ENCODE measurements at places on chromosomes 11 and 22.
A peak's percentile ranks its signal among the peaks of the same experiment; 100 is the strongest.

DNA sequence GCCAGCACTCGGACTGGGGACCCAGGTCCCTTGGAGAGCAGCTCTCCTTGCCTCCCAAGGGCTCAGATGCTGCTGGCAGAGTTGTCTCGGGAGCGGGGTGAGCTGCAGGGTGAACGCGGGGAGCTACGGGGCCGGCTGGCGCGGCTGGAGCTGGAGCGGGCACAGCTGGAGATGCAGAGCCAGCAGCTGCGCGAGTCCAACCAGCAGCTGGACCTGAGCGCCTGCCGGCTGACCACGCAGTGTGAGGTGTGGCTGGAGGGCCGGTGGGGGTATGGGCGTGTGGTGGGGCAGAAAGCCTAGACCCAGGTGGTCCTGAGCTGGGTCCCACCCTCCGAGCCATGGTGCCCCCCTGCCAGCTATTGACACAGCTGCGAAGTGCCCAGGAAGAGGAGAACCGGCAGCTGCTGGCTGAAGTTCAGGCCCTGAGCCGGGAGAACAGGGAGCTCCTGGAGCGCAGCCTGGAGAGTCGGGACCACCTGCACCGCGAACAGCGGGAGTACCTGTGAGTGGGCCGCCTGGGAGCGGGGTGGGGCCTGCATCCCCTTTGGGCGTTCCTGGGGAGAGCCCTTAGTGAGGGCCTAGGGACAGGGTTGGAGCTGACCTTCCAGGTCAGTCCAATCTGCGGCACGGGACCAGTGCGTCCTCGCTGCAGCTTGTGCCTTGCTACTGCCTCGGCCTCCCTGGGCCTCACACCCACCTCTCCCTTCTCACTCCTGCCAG lies 5.8 kb upstream of the RPS6KA4 start:
- no peak for DNase-seq

- peak; percentile 13 for DNase-seq
These were observed 28.8 kb downstream of the IGSF9B start for GRCh38 chr11:133927690-133928627.

DNA sequence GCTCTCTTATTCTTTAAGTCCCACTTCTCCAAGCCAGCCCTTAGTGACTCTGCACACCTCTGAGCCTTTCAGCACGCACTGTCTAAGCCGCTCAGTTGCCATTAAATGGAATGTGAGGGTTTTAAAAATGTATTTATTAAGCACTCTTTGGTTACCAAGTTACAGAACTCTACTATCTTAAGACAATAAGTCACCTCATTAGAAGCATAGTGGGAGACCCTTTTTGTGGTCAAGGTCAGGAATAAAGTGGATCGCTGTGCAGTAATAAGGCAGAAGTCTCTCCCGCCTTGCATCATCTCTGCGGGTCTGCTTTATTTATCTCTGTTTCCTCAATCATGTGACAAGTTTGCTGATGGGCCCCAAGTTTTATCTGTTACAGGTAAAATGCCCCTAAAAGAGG lies 11.9 kb downstream of the SLC25A18 start:
- DNase-seq = no peak

DNA sequence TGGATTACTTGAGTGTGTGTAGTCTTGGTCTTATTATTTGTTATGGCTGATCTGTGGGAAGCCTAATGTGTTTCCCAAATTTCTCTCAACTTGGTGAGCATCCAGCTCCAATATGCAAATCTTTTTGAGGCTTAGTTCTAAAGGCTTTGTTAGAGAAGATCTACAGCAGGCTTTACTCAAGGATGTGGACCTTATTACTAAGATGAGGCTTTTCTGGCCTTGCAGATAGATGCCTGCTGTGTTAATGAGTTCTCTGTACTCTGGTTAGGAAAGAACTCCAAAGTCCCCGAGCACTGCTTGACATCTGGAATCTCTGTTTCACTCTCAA lies 24.1 kb downstream of the MYEOV start:
- DNase-seq = no peak

GRCh38 chr11:62033191-62034035 lies 66.0 kb upstream of the FTH1 start:
- DNase-seq = no peak

- DNase-seq = no peak
These were observed 34.4 kb downstream of the ZNF195 start for GRCh38 chr11:3344327-3345174.

DNA sequence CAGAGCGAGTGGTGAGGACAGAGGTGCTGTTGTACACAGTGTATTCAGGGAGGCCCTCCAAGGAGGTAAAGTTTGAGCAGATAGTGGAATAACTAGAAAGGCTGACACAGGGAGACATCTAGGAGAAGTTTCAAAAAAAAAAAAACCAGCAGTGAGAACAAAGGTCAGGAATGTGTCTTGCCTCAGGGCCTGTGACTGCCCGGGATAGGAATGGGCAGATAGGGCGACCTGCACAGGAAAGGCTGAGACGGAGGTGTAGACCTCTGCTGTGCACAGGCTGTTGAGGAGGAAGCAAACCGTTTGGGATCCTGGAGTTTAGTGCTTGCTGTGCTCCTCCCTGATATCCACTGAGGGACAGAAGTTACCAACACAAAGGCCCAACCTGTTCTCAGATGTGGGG lies 406.5 kb upstream of the B3GAT1 start:
- no peak for DNase-seq

DNA sequence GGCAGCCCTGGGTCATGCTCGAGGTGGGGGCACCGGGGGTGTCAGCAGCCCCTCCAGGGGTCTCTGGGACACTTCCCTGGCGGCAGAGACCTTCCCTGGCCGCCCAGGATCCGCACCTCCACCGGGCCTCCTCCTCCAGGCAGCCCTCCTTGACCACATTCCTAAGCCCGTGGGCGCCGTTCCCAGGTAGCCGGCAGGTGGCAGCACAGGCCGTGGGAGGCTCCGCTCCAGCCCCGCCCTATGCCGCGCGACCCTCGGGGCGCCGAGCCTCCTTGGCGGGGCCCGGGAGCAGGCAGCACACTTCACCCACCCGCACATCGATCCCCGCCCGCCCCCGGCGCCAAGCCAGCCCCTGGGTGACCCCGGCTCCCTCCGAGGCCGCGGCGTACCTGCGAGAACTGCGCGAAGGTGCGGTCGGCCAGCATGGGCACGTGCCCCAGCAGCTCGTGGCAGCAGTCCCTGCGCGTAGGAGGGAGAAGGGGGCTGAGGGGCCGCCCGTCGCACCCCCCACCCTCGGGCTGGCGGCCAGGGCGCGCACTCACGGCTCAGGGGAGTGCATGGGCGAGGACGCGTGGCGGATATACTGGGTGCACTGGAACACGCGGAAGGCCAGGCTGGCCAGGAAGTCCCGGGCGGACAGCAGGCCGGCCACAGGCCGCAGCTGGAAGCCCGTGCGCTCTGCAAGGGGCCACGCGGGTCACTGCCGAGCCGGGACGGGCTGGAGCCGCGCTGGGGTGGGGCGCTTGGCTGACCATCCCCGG lies 5.3 kb upstream of the INS start:
- no peak for DNase-seq

DNA sequence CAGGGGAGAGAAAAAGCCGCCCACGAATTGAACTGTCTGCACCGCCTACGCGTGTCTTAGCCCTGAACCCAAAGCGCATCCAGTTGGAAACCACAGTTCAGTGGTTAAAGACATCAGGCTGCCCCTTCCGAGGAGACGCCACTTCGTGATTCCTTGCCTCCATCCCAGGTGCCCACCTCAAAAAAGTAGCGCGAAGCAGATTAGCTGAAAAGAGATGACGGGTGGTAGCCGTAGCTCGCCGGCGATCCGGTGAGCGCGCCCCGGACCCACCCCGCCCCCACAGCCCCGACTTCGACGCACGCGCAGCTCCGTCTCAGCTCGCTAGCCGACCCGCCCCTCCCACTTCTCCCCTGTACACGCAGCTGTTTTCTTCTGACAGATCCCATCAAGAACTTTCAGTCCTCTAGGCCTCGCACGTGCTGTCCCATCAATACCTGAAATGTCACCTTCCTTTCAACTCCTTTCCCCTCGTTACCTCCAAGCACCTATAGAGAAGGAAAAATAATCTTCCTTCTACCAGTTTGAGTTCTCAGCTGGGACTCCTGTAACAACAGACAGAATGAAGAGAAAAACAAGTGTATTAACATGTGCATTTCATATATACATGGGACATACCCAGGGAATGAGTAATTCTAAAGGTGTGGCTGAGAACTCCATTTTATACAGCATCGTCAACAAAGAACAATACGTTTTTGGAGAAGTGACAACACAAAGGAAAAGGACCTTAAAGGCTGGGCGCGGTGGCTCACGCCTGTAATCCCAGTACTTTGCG lies 49.5 kb downstream of the OR4D9 start:
- peak; percentile 66 for DNase-seq

DNA sequence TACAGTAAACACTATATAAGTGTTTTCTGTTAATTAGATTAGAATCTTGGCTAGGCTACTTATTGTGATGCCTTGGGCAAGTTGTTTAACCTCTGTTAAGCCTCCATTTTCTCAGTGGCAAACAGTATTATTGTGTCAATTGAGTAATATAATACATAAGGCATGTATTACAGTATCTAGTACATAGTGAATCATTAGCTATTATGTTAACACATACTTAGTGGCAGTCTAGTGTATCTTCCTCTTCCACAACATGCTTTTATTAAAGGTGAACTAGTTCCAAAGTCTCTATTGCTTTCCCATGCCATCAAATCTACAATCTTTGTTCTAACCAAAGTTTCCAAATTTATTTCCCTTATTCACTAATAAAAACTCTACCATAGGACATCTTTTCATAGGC lies 200.9 kb downstream of the SOX6 start:
- DNase-seq = no peak

DNA sequence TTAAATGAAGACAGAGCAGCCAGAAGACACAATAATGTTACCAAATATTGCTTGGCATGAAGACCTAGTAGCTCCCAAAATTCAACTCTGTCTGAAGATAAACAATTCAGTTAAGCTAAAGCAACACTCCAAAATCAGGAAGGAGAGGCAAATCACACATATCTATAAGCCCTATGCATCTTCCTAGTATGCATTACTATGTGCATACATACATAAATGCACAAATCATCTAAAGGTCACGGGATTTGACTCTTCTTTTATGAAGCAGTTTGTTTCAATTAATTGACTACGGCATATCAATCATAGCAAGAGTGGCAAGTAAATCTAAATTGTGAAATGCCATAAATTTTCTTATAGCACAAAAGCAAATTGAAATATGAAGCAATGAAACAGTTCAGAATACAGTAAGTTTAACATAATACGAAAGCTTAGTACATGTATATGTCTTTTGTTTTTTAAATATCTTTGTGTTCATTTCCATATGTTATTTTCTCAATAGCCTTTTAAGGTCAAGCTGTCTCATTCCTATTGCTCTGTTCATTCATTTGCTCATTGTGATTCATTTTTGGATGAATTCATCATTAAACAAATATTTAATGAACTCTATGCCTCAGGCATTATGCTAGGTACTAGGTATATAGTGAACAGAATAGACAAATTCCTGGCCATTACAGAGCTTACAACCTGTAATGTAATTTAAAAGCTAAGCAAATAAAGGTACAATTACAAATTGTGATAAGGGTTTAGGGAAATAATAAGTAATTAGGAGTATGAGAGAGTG lies 540.5 kb downstream of the DLG2 start:
- DNase-seq = no peak

- no peak for DNase-seq
These were observed 12.5 kb downstream of the PATZ1 start for GRCh38 chr22:31333641-31334040.

DNA sequence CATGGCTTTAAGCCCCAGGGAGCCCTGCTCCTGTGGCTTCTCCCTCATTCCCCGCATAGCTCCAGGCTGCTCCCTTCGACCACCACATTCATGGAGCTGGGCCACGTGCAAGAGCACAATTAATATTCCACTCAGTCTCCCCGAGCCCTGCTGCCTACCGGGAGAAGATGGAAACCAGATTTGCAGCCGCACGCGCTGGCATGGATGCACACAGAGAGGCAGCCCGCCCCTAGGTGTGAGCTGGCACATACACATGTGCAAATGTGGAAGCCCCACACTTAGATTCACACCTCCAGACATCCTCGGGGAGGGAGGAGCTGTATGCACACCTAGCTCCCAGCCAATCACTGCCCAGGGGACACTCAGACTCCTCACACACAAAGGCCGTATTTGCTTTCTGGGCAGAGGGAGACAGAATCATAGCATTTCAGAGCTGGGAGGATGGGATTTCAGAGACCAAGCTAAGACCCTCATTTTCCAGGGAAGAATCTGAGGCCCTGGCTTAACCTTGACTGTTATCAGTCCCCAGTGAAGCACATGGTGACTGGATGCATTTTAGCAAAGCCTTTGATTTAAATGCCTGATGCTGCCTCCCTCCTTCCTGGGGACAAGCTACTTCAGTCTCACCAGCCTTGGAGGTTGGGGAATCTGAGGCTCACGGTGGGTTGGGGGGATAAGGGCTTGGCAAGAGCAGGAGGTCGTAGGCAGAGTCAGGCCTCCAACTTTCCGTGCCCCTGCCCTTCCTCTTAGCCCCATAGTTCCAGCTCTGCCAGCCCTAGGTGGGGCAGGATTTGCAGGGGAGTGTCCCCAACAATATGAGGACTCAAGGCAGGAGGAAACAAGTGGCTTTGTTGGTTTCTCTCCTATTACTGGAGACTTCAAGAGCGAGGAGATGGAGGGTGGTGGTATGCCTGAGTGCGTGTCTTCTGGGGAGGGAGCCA lies 5.3 kb upstream of the CREB3L1 start:
- no peak for DNase-seq

- DNase-seq = no peak
These were observed 89.7 kb downstream of the ZC3H12C start for GRCh38 chr11:110182886-110183285.

- no peak for DNase-seq
These were observed 1.7 kb downstream of the RPS19BP1 start for GRCh38 chr22:39530692-39531331.

DNA sequence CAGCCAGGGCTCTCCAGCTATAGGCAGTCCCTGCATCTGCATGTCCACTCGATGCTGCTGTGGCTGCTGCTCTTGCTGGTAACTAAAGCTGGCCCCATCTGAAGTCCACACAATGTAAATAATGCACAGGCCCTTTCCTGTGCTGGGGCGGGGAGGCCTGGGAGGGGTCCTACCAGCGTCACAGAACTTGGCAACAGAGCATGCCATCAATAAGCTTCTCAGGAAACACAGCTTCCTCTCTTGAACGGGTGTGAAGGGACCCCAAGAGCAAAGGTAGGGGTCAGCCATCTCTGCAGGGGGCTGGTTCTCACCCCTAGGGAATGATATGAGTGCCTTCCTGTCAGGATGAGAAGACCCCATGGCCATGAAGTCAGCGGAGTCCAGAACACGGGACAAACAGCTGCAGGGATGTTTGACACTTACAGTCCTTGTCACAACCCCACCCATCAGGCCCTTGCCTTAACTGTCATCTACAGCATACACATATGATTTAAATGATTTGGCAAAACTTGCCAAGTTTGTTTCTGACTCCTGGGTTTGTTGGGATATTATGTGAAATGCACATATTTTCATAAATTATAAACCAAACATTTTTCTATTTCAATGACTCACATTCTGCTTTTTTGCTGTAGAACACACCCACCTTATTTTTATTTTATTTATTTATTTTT lies 39.1 kb upstream of the LYVE1 start:
- DNase-seq = no peak

GRCh38 chr11:71062199-71062598 lies 190.2 kb downstream of the SHANK2 start:
- DNase-seq = no peak

GRCh38 chr11:122711831-122712381 lies 56.4 kb downstream of the UBASH3B start:
- peak; percentile 16 for DNase-seq

- no peak for DNase-seq
These were observed 924.9 kb downstream of the TBC1D22A start for GRCh38 chr22:47687346-47687655.

- no peak for DNase-seq
These were observed 621 bp downstream of the SGSM1 start for GRCh38 chr22:24806663-24807001.

Data from hippocampal formation (tissue), 2 donors.